Dorsolateral prefrontal cortex (tissue), 122 donors: ENCODE measurements at places on chromosomes 12 and 14.

- DNase-seq = no peak
Measured at GRCh38 chr14:59346329-59346728, 118.9 kb downstream of the GPR135 start.

DNA sequence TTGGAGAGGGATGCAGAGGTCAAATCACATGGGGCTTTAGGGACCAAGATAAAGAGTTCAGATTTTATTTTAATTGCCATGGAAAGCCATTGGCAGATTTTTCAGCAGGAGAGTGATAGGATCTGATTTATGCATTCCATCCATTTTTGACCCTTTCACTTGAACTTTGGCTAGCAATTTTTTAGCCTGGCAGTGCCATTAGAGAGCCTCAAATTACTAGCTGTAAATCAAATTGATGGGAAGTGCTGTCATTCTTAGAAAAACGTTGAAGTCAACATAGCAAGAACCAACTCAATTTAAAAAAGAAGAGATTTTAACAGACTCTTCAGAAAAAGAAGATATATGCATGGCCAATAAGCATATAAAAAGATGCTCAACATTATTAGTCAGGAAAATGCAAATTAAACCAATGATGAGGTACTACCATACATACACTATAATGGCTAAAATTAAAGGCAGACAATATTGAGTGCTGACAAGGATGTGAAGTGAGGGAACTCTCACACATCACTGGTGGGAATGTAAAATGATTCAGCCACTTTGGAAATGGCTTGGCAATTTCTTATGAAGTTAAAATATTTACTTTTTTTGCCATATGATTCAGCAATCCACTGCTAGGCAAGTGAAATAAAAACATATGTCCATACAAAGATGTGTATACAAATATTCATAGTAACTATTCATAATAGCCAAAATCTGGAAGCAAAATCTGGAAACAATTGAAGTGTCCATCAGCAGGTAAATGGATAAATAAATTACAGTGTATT, 89.7 kb downstream of the PTCSC3 start:
- no peak for DNase-seq

DNA sequence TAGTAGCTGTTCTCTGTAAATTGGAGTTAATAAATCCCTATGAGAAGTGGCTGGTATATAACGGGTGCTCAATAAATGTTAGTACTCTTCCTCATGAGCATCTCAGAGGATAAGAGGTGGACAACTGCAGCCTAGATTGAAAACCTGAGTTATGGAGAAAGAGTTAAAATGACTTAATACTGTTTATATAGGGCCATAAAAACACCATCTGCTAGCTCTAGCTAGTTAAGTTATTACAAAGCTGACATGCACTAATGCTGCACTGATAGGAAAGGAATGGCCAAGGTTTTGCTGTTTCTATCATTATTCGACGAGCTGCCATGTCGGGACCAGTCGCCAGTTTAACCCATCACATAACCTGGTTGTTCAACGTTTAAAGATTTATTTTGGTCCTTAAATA, 72.0 kb upstream of the SEL1L start:
- no peak for DNase-seq

DNA sequence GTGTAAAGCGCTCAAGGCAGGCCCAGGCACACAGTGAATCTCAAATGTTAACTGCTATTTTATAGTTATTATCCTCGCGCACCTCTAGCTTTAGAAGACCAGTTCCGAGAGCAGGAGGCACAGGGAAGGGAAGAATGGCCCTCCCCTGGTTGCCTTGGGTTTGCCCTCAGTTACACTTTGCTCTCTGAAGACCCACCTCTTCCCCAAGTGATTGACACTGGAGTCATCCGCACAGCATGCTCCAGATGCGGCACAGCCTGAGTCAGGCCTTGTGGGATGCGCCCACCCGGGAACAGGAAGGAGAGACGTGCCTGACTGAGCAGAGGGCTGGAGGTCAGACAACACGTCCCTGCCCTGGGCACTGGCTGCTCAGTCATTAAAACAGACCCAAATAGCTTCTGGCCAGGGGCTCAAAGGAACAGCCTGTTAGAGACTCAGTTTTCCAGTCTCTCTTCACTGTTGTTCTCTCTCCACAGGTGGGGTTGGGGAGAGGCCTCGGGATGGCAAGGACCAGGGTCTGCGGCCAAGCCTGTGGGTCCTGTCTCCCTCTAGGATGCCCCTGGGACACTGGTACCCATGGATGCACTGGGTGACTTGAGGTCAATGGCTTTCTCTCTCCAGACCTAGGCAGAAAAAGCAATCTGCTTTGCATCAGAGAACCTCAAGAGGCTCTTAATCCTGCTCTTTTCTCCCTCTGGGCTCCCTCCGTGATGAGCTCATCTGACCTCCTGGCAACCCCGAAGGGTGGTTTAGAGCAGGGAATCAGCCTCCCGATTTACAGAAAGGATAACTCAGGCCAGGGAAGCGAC, 13.6 kb upstream of the MLXIP start:
- no peak for DNase-seq

- no peak for DNase-seq
Measured at GRCh38 chr12:62256408-62257096, 3.7 kb upstream of the USP15 start.

GRCh38 chr14:59249029-59249428, 60.6 kb downstream of the DAAM1 start:
- DNase-seq = no peak

GRCh38 chr12:19085090-19085489, 44.4 kb upstream of the PLEKHA5 start:
- DNase-seq = no peak

- no peak for DNase-seq
Measured at GRCh38 chr12:24945845-24946244, 3.1 kb downstream of the BCAT1 start.

DNA sequence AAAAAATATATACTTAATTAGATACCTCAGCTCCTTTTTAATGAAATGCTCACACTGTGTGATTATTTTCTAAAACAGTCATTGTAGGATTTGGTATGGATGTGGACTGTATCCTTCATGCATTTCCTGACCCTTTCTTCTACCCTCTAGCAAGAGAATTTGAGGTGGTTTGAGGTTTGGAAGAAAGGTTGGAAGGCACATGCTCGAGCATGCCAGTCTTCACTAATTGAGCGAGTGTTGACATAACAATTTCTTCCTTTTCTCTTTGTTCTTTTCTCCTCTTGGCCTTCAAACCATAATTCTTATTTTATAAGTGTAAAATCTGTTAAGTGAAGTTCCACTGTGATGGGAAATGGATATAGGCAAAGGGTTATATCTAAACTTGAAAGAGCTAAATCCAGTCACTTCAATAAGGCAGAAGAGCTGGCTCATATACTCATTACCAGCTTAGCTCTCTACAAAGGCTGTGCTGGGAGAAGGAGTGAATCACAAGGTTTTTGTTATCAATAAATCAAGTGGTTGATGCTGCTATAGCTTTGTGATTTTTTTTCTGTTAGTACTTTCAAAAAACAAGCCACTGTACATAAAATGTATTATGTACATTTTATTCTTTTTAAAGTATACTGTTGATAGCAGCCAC, 16.2 kb upstream of the PTHLH start:
- DNase-seq = no peak

- DNase-seq = no peak
Measured at GRCh38 chr12:123393747-123394146, 9.8 kb downstream of the KMT5A start.

DNA sequence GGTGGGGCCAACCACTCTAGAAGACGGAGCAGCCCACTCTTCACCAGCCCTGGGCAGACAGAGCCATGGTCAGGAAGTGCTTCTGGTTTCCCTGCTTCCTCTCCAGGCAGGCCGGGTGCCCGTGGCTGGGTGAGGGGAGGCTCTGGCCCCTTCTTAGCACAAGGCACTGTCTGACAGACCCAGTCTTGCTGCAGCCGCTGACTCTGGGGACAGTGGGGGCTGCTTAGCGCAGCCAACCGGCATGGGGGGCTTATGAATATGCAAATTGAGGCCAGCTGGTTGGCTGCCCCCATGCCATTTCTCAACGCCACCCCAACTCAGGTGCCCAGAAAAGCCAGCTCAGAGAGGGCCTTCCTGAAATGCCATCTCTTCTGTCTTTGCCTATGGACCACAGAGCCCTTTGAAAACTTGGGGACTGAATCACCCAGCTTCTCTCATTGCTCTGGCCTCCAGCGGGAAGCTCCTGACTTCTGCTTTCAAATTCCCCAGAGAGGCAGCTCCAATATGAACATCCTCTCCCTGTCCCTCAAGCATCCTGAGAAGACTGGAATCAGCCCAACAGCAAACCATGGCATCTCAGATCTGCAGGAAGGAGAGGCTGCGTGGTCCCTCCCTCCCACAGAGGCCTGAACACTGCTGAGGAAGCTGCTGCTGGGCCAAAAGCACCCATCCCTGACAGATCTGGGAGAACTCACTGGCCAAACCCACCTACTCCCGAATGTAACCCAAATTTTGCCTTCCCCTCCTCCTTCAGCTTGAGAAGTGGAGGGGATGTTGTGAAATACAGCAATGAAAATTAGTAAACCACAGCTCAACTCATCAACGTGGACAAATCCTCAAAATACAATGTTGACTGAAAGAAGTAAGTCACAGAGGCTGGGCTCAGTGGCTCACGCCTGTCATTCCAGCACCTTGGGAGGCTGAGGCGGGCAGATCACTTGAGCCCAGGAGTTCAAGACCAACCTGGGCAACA, at the start of gene PROX2:
PROX2 (minus strand) TSS at position 205 of the 973 bp plus-strand sequence. CDS start 12,311 bp downstream, outside the sequence.
- no peak for DNase-seq

DNA sequence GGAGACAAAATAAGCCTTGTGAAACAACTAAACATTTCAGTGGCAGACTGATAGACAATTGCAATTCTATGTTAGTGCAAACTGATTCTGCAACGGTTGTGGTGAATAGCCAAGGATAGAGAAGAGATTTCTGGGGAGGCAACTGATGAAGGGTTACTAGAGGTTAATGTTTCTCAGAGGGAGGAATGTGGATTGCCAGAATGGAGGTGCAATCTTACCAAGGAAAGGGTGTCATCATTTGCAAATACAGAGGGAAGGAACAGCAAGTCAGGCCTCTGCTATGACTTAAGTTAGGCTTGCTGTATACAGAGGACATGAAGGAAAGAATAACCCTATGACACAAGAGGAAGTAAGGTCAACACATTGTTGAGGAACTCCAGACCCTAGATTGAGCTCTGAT, 35.8 kb downstream of the CCDC175 start:
- no peak for DNase-seq

- DNase-seq = no peak
Measured at GRCh38 chr12:90280033-90280432, 571.4 kb upstream of the ATP2B1 start.

DNA sequence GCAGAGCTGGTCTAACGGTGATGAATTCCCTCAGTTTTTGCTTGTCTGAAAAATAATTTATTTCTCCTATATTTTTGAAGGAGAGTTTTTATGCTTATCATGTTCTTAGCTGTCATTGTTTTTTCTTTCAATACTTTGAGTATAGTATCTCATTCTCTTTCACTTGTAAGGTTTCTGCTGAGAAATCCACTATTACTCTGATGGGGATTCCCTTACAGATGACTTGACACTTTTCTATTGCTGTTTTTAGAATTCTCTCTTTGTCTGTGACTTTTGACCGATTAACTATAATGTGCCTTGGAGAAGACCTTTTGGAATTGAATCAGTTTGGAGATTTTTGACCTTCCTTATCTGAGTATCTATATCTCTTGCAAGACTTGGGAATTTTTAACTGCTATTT, 139.6 kb downstream of the PRKD1 start:
- DNase-seq = no peak

- DNase-seq = no peak
Measured at GRCh38 chr14:71300566-71301330, 393.5 kb downstream of the PCNX1 start.

DNA sequence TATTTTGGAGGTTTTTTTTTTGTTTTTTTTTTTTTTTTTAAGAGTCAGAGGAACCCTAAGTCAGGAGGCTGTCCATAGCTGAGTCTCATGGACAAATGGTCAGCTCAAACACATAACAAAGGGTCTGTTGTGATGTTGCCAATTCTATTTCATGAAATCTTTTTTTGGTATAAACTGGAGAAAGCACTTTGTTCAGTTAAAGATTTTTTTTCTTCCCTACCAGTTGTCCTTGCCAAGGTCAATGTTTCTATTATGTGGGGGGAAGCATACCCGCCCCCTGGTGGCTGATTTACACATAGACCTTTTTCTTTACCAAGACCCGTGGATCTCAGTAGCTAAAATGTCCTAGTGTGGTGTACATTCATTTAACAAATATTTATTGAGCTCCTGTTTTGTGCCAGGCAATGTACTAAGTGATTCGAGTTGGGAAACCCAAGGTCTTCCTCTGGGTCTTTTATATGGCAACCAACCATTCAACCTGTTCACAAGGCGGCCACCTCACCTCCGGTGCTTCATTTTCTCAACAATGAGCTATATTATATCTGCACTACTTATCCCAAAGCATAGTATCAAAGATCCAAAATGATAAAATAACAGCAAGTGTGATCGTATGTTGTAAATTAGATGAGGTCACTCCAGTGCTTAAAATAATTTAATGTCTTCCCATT, 214.5 kb downstream of the PAH start:
- DNase-seq = no peak

GRCh38 chr12:2636741-2637340, 157.9 kb upstream of the FKBP4 start:
- no peak for DNase-seq

DNA sequence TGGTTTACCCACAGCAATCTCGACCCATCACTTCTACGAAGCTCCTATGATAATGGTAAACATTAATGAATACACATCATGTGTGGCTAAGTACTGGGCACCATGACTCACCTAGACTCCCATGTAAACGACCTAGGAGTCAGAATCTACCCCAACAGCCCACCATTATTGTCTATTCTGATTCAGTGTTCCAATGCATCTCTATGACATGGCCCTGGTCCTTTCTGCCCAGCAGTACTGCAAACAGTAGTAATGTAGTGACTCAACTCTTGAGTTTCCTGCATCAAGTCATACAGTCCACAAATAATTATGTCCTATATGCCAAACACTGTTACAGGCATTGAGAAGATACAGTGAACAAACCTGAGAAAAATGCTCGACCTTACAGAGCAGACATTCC, 14.6 kb downstream of the GTF2A1 start:
- DNase-seq = no peak

- DNase-seq = no peak
Measured at GRCh38 chr12:65615118-65615517, 209.2 kb upstream of the HMGA2 start.

- no peak for DNase-seq
Measured at GRCh38 chr14:67952786-67953185, 133.2 kb downstream of the RAD51B start.

DNA sequence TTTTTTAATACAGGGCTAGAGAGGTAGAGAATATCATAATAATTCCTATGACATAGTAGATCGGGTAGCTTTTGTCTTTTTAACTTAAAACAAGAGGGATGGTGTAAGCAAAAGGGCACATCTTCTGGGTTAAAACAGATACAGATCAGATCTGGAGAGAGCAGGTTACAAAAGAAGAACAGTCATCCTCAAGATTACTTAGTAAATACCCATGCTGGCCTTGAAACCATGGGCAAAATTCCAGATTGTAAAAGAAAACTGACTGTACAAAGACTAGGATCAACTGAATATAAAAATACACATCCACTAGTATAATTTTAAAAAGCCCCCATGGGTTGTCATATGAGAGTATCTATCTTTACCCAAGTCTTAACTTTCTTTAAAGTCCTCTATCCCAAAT, 76.7 kb downstream of the MED13L start:
- no peak for DNase-seq

- no peak for DNase-seq
Measured at GRCh38 chr12:16154990-16155389, 122.5 kb downstream of the SLC15A5 start.
